ENCODE measurements at places on chromosomes 5 and 9. TPM values are rescaled to one million over a fixed set of nuclear protein-coding genes. Genes with fewer than 3 reads are reported as not detected.

Gene SPATA31A3
- polyA plus RNA-seq: not detected

Gene HSPB3
- not detected for polyA plus RNA-seq

Gene FAM78A
- polyA plus RNA-seq: 58.3 TPM

Gene WNK2
- 0.49 TPM for polyA plus RNA-seq

Gene SHISAL2B
- polyA plus RNA-seq: not detected

Gene SCGB3A2
- polyA plus RNA-seq: not detected

DNA sequence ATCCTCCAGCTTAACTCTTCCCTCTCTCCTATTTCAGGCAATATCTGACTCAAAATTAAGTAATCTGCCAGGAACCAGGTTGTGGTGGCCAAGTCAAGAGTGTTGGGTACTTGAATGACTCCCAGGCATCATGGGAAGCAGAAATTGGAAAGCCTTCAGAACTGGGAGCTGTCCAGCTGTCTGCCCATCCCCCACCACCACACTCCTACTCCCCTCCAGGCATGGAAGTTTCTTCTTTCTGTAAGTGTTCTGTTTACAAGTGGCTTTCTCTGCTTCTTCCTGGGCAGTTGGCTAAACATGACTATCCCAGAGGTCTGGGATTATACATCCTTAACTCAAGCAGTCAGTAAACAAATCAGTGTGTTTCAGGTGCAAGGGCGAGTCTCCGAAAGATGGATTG is 14.6 kb upstream of the PBX3 start:
- H3K27ac ChIP-seq: no peak overlapping the region
- no peak for DNase-seq

GRCh38 chr9:126722922-126723806 is 81.7 kb upstream of the ZBTB43 start:
- H3K4me1 ChIP-seq: peaks cover 46% of the 10 kb centered on the region
- peak; percentile 87 for DNase-seq
- no peaks in the 10 kb centered on the region for H3K36me3 ChIP-seq
- H3K27me3 ChIP-seq: no peaks in the 10 kb centered on the region
- peak overlapping the region; percentile 98 for H3K27ac ChIP-seq

GRCh38 chr9:14323083-14323971 is 9.4 kb upstream of the NFIB start:
- H3K4me3 ChIP-seq: peak overlapping the region; percentile 70
- no peak overlapping the region for H3K27ac ChIP-seq
- DNase-seq: no peak
- H3K36me3 ChIP-seq: no peaks in the 10 kb centered on the region
- peaks cover 9% of the 10 kb centered on the region for H3K27me3 ChIP-seq
- H3K4me1 ChIP-seq: peaks cover 3% of the 10 kb centered on the region

DNA sequence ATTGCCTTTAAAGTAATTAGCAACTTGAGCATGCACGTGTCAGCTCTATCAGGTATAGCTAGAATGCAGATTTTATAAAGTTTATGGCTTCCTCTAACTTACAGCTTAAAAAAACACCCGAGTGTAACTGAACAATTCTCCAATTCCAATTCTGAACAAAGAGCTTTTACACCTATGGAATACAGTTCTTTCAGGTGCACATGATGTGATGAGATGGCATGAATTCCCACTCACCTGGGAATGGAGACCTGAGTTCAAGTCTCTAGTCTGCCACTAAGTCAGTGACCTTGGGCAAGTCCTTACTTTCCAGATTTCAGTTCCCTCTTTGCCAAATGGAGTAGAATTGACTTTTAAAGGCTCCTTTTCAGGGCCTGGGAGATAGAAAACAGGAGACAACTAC is 1.8 kb downstream of the ZFAND5 start:
- DNase-seq: peak; percentile 20
- H3K4me1 ChIP-seq: peaks cover 22% of the 10 kb centered on the region
- no peaks in the 10 kb centered on the region for H3K27me3 ChIP-seq
- peaks cover 3% of the 10 kb centered on the region for H3K36me3 ChIP-seq

DNA sequence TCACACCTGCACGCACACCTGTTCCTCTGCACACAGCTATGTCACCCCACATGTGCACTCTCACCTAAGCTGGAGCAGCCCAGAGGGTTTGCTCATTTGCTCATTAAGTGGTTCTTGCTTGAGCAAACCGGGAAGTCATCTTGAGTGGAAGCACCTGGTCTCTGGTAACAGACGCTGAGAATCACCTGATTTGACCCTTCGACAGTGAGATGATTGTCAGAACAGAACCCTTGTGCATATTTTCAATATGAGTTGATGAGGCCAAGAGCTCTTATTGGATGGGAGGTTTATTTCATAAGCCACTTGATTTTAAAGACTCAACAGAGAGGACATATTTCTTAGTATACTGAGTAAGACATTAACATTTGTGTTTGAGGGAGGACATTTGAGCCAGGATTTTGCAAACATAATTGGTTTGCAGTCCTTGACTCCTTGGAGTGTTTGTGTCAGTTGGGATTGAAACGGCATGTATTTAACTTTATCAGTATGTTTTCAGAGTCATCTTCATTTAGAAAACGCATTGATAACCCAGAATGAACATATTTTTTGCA is 22.1 kb upstream of the LPCAT1 start:
- peak; percentile 49 for DNase-seq
- no peaks in the 10 kb centered on the region for H3K27me3 ChIP-seq
- H3K27ac ChIP-seq: no peak overlapping the region

GRCh38 chr9:94222870-94223269 is 36.2 kb upstream of the ZNF169 start:
- H3K4me1 ChIP-seq: no peaks in the 10 kb centered on the region
- no peak overlapping the region for H3K27ac ChIP-seq
- no peaks in the 10 kb centered on the region for H3K27me3 ChIP-seq
- no peak overlapping the region for H3K4me3 ChIP-seq
- no peaks in the 10 kb centered on the region for H3K36me3 ChIP-seq
- DNase-seq: no peak

DNA sequence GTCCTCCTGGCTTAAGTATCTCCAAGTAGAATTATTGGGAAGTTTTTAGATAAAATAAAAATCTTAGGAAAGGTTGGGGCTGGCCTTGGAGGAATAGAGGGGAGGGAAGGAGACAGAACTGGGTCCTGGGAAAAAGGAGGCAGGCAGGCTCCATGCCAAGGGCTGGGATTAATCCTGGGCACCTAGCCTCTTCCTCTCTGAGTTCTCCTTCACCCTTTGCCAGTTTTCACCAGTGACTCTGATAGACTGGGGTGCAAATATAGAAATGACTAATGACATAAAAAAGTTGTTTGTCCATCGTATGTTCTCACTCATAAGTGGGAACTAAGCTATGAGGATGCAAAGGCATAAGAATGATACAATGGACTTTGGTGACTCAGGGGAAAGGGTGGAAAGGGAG is 81.9 kb downstream of the RMI1 start:
- DNase-seq: no peak
- H3K36me3 ChIP-seq: no peaks in the 10 kb centered on the region
- no peak overlapping the region for H3K27ac ChIP-seq
- no peak overlapping the region for H3K4me3 ChIP-seq
- H3K27me3 ChIP-seq: no peaks in the 10 kb centered on the region
- no peaks in the 10 kb centered on the region for H3K4me1 ChIP-seq

DNA sequence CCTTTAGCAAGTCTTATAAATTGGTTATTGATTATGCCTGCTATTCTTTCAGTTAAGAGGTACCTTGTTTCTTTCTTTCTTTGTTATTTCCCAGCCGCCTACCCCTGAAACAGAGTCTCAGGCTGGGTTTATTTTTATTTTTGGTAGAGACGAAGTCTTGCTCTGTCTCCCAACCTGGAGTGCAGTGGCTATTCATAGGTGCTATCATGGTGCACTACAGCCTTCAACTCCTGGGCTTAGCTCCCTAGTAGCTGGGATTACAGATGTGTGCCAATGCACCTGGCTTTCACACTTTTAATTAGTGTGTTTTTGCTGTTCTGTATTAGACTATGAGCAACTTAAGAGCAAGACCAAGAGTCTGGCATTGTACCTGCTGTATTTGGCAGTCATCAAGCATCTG is 14.2 kb downstream of the MAML1 start:
- H3K4me3 ChIP-seq: no peak overlapping the region
- no peak overlapping the region for H3K27ac ChIP-seq
- H3K27me3 ChIP-seq: no peaks in the 10 kb centered on the region

DNA sequence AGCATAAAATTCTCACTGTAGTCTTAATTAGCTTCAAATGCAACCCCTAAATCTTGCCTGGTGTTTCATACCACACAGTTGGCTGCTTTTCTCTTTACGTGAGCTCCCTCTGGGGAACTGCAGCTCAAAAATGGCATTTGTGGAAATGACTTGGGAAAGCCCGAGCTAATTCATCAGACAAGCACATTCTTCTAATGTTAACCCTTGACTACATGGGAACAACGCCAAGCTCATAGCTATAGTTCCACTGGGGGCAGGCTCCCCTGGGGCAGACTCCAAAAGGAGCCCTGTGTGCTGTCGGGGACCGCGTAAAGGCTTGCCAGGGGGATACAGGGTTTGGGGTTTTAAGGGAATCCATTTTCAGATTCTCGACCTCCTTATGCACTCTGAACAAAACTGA is 301.4 kb upstream of the DAP start:
- H3K4me1 ChIP-seq: no peaks in the 10 kb centered on the region
- no peak overlapping the region for H3K27ac ChIP-seq
- no peak for DNase-seq
- H3K4me3 ChIP-seq: no peak overlapping the region
- H3K27me3 ChIP-seq: no peaks in the 10 kb centered on the region

- H3K27me3 ChIP-seq: peaks cover 4% of the 10 kb centered on the region
- H3K4me1 ChIP-seq: peaks cover 4% of the 10 kb centered on the region
- no peak overlapping the region for H3K27ac ChIP-seq
- no peak for DNase-seq
- no peak overlapping the region for H3K4me3 ChIP-seq
- H3K36me3 ChIP-seq: no peaks in the 10 kb centered on the region
Observed at GRCh38 chr9:6619909-6620308, 25.6 kb downstream of the GLDC start.

DNA sequence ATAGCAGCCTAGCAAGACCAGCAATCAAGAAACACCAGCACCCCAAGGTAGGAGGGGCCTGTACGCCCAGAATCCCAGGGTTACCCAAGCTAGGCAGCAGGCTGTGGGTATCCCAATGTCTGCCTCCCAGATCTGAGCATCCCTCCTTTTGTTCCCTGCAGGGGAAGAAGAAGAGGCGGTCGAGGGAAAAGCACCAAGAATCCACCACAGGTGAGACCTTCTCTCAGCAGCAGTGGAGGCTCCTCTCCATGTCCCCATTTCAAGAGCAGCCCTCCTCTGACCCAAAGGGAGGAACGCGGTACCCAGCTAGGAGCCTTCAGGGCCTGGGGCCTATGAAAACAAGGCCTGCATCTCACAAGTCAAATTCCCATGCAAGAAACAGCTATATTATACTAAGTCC is 28.9 kb downstream of the TCF7 start:
- no peaks in the 10 kb centered on the region for H3K36me3 ChIP-seq
- no peak for DNase-seq
- no peaks in the 10 kb centered on the region for H3K4me1 ChIP-seq
- no peaks in the 10 kb centered on the region for H3K27me3 ChIP-seq
- no peak overlapping the region for H3K27ac ChIP-seq
- H3K4me3 ChIP-seq: no peak overlapping the region

GRCh38 chr5:58456486-58456885 is 3.4 kb downstream of the PLK2 start:
- H3K4me3 ChIP-seq: no peak overlapping the region
- H3K27me3 ChIP-seq: no peaks in the 10 kb centered on the region
- H3K4me1 ChIP-seq: peaks cover 10% of the 10 kb centered on the region

Data from B cell (primary cell).